ENCODE measurements at places on chromosomes 2 and 18. TPM values are rescaled to one million over a fixed set of nuclear protein-coding genes. Genes with fewer than 3 reads are reported as not detected.

DNA sequence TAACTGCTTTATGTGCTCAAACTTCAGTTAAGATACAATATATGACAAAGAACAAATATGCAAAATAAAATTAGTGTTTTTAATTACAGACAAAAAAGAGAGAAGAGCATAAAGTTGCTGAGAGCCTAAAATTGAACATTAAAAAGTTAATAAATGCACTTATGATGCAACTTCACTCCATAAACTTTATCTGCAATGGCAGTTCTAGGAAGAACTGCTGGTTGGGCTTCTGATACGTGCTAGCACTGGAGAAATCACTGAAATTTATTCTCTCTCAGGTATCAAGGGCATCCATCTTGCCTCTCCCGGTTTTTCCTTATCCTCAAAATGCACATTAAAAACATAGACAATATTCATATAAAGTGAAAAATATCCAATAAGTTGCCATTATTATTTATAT, 35.7 kb downstream of the MYO3B start:
- DNase-seq: no peak

DNA sequence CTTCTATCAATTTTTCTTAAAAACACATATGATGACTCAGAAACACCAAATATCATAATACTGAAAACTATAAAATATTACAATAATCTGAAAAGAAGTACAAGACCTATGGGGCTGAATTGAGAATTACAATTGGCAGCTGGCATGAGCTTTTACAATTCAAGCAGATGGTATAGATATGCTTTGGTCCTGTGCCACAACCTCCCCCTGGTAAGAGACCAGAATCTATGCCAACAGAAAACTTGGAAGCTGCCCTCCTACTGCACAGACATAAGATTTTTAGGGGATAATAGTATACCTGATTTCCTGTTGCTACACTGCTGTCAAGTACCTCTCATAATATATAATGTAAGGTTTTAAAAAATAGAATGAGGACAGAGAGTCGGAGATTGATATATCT, 46.8 kb upstream of the CDH7 start:
- DNase-seq: no peak

- DNase-seq: no peak
Observed at GRCh38 chr2:9089831-9090230, 86.3 kb upstream of the MBOAT2 start.

Gene GAD1
- total RNA-seq: not detected

Gene PID1
- 0.60 TPM for total RNA-seq

DNA sequence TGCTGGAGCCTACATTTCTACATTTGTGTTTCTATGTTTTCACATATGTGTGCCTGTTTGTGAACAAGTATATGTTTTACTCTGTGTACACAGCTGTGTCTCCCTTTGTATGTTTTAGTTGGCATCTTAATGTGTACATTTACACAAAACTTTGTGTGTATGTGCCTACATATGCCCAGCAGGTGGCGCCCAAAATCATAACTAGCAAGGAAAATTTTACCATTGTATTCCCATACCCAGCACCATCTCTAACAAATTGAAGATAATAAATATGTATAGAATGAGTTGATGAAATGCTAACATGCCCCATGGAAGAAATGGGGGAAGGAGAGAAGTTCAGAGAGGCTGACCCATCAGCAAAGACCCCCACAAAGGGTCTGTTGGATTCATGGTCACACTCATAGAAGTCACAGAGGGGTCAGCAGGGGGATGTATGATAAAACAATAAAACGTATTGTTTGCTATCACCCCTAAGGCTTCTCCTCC, 48.1 kb downstream of the PKDCC start:
- DNase-seq: peak; percentile 59

GRCh38 chr2:42312106-42312505, 48.9 kb downstream of the COX7A2L start:
- no peak for DNase-seq

GRCh38 chr2:107511970-107512789, 314.5 kb upstream of the RGPD4 start:
- no peak for DNase-seq

Gene MROH2A
- not detected for total RNA-seq

GRCh38 chr2:194289712-194290346, 1367.2 kb upstream of the SLC39A10 start:
- DNase-seq: no peak

GRCh38 chr2:220114443-220114842, 487.0 kb downstream of the SLC4A3 start:
- no peak for DNase-seq

DNA sequence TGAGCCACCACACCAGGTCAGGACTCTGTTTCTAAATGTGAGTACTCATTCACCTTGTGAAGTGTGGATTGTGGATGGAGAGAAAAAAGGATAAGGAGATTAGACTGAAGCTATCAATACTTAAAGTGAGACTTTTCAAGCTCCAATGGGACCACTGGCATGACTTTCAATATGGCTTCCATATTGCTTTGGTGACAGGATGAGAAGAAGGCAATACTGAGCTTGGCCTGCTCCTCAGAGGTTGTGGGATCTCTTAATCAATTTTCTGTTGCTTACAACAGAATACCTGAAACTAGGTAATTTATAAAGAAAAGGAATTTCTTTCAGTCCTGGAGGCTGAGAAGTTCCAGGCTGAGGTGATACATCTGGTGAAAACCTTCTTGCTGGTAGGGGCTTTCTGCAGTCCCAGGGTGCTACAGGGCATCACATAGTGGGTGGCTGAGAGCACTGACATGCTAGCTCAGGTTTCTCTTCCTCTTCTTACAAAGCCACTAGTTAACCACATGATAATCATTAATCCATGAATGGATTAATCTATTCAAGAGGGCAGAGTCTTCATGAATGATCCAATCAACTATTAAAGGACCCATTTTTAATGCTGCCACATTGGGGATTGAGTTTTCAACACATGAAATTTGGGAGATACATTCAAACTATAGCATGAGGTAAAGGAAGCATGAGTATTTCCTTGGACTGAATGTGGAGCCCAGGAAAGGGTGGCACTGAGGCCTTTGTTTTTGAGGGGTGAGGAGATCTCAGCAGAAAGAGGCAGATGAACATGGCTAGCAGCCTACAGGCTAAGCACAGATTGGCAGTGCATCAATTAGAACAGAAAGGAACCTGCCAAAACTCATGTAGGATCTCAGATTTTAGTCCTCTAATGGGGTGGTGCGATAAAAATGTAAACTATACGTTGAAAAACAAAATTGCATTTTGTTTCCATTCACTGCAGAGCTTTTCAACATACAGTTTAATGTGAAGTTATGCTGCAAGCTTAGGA, 274.5 kb downstream of the PIK3C3 start:
- DNase-seq: no peak

Gene RRM2
- 1.7 TPM for total RNA-seq

- no peak for DNase-seq
Observed at GRCh38 chr2:140234116-140234515, 1453.9 kb upstream of the NXPH2 start.

GRCh38 chr2:44348400-44348799, 12.9 kb downstream of the PREPL start:
- DNase-seq: no peak

Gene KIF5C
- 32.0 TPM for total RNA-seq

GRCh38 chr2:176613323-176613987, 344.2 kb downstream of the MTX2 start:
- DNase-seq: no peak

DNA sequence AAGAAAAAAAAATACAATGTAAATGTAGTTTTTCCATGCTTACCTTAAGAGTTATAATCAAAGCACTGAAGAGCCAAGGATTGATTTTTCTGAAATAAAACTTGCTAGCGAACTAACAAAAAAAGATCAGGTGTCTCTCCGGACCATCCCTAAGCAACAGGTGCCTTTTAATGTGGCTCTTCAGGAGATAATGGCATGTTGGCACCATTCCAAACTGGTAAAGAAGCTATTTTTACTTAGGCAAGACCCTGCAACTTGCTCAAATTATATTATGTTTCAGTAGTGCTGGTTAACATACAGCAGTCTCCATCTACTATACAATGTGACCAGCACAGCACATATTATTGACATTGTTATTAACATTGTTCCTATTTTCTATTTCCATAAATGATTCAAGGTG, 2.3 kb upstream of the GCC2 start:
- DNase-seq: no peak

DNA sequence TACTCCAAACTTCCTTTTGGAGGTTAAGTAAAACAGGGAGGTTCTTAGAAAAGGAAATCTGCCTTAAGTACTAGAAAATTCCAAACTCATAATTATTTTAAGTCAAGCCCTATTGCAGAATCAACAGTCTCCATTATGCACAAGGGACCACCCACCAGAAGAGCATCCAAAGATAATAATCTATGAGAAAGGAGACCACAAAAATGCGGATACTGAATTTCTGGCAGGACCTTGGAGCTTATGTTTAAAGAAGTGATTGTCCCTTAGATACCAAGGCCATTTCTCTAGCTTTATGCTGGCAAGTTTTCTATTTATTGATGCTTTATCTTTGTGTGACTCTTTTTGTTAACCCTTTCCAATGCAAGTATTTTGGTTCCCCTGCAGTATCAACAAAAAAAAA, 404.0 kb upstream of the MMADHC start:
- no peak for DNase-seq

DNA sequence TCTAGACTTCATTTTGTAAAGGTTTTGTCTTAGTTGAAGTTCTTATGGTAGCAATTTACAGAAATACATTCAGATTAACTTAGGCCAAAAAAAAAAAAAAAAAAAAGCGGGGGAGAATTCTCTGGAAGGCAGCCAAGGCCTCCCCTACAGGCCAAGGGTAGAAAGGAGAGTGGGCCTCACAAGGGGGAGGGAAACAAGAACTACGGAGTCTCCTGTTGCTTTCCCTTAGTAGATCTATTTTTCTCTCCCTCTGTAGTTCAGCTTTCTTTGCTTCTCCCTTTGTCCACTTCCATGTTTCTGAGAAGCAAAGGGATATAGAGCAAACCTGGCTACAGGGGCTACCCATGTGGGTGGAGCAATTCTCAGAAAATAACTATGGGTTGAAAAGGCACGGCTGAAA, 2.4 kb upstream of the STK11IP start:
- no peak for DNase-seq

- DNase-seq: no peak
Observed at GRCh38 chr2:145085612-145086011, 565.7 kb upstream of the ZEB2 start.

Gene RAPGEF4
- total RNA-seq: 0.26 TPM

DNA sequence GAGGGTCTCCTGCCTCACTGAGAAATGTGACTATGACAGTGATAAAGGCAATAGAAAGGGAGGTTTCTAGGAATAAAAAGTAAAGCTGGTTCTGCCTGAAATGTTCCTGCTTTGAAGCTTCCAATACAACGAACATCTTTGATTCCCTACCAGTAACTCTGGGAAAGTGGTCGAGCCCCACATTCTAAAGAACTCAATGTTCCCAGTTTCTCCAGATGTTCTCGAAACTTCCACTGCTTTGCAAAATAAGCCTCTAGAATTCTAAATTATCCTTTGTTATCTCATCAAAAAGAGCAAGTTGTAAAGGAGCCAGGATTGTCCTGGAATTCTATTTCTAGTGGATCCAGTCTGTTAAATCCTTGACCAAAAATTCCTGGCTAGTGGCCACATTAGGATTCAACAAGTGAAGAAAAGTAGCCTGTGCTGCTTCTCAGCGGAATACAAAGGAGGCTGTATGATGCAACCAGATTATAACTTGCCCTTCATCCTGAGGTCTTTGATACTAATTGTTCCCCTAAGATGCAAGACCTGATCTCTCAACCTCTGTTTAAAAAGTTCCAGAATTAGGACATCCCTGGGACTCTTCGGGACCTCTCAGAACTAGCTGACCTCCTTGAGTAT, 8.4 kb downstream of the SCN7A start:
- DNase-seq: no peak

Gene TNS1
- 0.80 TPM for total RNA-seq

DNA sequence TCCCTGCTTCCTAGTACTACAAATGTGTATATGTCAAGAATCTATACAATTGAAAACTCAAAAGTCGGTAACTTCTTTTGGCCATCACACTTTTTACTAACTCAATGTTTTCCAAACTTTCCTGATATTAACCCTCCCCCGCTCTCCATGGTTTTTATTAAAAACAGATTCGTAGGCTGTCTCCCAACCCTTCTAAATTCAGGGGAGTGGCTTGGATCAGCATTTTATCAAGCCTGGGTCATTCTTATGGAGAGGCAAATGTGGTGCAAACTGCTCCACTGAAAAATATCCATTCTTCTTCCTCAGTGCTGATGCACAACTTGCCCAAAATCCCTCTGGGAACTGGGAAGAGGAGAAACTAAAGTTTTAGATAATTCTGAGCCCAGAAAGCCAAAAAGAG, 134.2 kb downstream of the RIF1 start:
- DNase-seq: no peak

- no peak for DNase-seq
Observed at GRCh38 chr2:238790126-238790832, 57.6 kb upstream of the TWIST2 start.

Measured in T-helper 17 cell (primary cell).